ENCODE measurements at places on chromosomes 5 and 9. TPM values are rescaled to one million over a fixed set of nuclear protein-coding genes. Genes with fewer than 3 reads are reported as not detected.
A peak's percentile ranks its signal among the peaks of the same experiment; 100 is the strongest.

DNA sequence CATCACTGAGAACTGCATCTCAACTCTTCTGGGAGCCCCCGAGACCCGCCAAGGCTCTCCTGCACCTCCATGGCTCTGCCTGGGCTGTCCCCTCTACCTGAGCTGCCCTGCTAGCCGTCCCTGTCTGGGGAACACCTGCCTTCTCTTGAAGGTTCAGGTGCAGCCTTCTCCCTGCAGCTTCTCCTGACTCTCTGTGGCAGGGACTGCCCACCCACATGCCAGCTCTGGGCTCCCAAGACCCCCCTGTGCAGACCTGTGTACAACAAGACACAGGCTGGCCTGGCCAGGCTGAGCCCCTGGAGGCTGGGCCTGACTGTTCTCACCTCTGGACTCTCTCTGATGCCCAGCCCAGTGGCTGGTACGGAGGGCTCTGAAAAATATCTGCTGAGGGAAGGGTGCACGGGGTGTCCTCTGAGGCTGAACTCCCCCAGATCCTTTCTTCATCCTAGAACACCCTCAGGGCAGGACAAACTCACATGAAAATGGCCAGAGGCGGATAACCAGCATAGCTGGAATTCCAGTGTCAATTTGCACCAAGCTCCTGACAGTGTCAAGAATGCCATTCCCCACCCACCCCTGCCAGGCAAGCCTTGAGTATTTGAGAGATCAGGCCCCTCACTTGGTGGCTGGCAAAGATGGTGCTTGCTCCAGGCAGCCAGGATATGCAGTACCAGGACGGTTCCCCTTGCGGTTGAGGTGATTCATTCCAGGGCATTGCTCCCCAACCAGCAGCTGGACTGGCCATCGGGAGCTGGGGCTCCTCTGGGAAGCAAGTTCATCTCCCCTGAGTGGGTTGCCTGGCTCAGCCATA lies 40.9 kb upstream of the SLC25A51 start:
- DNase-seq = no peak

- no peak for DNase-seq
These were observed 253.6 kb downstream of the TRIM32 start for GRCh38 chr9:116940614-116941215.

DNA sequence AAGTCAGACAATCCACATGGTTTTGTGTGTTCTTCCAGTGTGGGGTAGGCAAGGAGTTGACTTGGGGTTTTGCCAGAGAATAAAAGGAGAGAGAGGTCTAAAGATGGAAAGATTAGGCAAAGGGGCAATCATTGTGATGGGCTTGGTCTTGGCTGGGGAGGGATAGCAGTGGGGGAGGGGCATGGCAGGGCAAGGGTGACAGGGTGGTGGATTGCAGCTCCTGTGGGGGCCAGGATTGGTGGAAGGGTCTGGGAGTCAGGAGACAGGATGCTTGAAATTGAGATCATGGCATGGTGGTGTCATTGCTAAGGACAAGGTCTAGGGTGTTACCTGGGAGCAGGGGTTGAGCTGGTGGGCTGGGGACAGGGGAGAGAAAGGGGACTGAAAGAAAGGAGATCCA lies 57.6 kb downstream of the ZNF618 start:
- no peak for DNase-seq

DNA sequence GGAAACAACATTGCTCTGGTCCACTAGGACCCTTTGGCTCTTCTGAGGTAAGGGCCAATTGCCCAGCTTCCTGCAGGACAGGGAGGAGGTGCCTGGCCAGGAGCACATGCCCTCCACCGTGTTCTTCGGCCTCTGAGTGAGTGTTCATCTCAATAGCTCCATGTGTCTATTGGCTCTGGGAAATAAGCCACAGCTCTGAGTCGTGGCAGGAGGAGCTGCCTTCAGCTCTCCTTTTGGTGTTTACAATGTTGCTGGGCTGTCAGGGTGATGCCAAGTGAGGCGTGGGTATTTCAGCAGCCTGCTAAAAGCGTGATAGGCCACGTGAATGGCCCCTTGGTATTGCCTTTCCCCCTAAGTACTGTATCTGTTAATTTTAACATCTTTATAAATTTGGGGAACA lies 26.6 kb downstream of the GADD45G start:
- DNase-seq = peak; percentile 75

- DNase-seq = no peak
These were observed 78.2 kb downstream of the RFK start for GRCh38 chr9:76316069-76316468.

PHYHD1 gene
- 47.7 TPM for total RNA-seq

ENTREP1 gene
- total RNA-seq = 0.42 TPM

CARD6 gene
- total RNA-seq = 3.4 TPM
